ENCODE measurements at places on chromosomes 12 and 14.

- DNase-seq: no peak
Observed at GRCh38 chr14:70563869-70564268, 29.1 kb upstream of the ADAM20 start.

DNA sequence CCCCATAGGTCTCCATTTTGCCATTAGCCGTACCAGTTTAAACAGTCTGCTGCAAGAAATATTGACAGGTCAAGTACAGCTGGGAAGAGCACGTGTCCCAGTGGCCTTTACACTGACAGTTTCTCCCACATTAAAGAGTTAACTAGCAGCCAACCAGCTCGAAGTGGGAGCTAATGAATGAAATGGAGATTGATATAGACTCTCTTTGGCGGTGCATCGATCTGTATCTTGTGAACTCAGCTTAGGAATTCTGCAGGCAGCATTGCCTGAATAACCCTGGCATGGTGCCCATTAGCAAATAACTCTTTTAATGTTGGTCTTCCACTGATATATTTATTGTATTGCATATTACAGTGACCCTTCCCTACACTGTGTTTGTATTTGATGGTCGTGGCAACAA lies 319.4 kb downstream of the EGLN3 start:
- no peak for DNase-seq

DNA sequence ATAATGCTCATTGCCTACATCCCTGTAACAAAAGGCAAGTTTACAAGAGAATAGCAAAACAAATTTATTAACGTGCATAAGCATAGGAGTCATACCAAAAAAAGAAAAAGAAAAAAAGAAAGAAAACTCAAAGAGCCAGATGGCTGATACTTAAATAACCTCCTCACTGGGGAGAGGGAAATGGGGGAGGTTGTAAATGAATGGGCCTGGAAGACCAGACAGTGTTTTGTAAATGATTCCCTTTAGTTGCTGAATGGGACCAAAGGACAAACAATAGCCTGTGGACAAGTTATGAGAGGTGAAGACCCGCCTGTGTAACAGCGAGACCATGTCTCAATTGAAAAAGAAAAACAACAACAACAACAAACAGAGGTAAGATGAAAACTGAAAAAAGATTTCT lies 35.3 kb downstream of the CAPS2 start:
- no peak for DNase-seq

GRCh38 chr14:105324871-105325270 lies 10.3 kb downstream of the PACS2 start:
- DNase-seq: no peak

GRCh38 chr12:57615637-57616036 lies 4.4 kb downstream of the ARHGEF25 start:
- no peak for DNase-seq

DNA sequence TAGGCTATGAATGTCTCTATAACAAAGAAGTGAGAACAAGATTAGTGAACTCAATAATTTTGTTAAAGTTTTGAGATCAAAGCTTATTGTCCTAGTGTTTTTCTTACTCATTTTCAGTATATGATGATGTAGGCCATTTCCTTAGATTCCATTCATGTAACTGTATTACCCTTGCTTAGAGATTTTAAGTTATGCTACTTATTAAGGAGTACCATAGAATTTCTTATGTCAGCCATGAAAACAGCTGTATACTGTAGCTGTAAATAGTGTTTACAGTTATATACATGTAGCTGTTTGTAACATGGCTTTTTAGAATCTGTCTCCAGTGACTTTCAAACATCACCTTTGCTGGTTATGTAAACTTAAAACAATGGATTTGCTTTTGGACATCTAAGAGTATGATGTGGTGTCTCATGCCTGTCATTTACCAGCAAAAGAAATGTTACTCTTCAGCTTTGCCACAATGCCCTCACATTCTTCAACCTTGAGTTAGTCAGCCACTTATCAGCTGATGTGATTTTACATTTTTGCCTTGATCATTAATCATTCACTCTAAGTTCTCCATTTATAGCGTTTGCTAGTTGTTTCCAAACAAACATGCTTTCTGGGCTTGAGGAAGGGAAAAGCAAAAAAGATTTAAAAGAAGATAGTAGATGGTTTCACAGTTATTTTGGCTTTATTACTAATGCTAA lies 55.5 kb downstream of the SLC16A7 start:
- no peak for DNase-seq

DNA sequence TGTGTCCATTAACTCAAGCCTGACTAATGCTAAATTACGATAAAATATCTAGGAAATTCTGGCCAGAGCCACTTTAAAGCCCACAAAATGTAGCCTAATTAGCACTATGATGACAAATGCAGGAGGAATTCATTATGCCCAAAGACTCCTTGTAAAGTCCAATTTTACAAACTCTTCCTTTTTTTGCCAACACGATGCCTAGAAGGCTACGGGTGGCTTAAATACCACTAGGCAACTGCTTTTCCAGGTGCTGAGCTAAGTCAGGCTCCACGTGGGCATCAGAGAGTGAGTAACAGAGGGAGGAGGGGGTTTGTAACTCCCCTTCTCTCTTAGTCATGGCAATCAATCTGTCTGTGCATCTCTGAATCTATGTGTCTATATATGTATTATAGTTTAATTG lies 172.4 kb upstream of the NTF3 start:
- no peak for DNase-seq

DNA sequence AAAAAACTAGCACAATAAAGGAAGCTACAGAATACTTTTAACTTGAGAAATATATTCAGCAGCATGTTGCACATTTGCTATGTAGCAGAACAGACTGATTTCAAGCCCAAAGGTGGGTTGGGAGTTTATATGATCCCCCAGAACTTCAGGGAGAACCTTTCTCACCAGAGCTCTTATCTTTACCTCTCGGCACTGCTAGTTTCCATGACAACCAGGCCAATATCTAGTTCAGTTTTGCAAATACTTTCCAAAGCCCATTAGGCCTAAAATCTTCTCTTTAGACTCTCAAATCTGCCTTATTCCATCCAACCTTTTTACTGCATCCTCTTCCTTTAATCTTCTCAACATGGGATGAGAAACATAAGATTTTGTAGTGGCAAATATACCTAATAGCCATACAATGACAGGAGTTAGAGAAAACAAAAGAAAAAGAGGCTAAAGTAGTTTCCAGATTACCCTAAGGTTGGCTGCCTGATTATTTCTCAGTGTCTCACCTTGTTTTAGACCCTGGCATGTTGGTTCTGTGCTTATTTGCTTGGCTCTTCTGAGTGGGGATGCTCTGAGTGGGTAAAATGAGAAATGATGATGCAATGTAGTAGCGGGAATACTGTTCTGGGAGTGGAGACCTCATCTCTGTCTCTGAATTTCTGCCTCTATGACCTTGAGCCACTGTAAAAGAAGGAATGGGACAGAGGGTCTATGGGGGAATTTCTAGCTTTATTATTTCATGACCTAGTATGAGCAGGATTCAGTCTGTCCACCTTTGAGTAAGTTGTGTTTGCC lies 427.6 kb upstream of the STXBP6 start:
- DNase-seq: no peak

DNA sequence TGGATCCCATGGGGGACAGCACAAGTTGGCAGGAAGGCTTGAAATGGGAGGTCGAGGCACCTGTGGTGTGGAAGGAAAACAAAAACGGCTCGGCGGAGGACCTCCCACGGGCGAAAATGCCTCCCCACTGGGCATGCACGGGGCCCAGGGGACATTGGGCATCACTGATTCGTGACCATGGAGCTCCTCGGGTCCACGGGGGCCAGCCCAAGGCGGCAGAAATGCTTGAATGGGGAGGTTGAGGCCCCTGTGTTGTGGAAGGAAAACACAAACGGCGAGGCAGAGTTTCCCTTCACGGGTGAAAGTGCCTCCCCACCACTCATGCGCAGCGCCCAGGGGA lies 376.0 kb downstream of the ALG10 start:
- no peak for DNase-seq

- DNase-seq: no peak
Observed at GRCh38 chr12:7039403-7039802, 21.1 kb upstream of the C1S start.

DNA sequence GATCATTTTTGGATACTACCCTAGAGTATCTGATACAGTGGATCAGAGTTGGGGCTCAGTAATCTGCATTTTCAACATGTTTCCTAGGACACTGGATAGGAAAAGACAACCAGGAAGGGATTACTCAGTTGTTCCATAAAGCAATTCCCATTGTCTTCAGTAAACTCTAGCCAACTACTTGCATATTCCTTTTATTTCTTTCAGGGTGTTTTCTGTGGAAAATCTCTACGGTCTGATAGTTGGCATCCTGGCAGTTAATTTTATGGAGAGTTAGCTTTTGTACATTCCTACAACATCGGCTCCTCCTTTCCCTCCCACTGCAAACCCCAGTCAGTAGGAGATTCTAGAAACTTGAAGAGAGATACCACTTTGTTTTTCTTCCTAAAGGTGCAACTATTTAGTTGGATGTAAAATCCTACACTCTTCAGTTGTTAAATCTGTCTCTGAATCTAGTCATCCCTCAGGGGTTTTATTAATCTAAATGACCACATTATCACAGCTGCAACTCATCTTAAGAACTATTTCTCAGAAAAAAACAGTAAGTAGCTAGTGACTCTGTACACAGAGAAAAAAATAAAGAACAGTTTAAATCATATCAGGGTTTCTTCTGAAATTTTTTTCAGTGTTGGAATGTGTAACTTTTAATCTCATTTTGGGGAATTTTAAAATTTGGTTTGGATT lies 103.9 kb downstream of the PDE3A start:
- DNase-seq: no peak

DNA sequence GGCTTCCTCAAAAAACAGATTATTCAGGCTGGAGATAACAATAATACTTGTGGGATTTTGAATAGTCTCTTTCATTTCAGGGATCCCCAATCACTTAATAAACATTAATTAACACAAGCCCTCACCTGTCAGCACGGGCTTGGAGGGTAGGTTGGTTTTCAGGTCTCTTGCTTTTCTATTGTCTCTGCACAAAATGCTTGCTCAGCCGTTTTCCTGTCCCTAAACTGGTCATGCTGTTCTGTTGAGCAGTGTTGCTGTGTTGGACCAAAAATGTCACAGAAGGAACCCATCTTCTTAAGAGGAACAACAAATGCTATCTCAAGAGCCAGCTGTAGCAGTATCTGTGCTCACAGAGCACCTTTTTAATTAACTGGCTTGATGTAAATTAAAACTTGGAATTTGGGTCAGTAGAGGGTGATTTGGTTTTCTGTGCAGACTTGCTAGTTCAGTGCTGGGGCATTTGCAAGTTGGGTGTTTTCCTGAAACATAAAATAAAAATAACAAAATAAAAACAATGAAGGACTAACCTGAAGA lies 231.8 kb upstream of the CRY1 start:
- DNase-seq: no peak

DNA sequence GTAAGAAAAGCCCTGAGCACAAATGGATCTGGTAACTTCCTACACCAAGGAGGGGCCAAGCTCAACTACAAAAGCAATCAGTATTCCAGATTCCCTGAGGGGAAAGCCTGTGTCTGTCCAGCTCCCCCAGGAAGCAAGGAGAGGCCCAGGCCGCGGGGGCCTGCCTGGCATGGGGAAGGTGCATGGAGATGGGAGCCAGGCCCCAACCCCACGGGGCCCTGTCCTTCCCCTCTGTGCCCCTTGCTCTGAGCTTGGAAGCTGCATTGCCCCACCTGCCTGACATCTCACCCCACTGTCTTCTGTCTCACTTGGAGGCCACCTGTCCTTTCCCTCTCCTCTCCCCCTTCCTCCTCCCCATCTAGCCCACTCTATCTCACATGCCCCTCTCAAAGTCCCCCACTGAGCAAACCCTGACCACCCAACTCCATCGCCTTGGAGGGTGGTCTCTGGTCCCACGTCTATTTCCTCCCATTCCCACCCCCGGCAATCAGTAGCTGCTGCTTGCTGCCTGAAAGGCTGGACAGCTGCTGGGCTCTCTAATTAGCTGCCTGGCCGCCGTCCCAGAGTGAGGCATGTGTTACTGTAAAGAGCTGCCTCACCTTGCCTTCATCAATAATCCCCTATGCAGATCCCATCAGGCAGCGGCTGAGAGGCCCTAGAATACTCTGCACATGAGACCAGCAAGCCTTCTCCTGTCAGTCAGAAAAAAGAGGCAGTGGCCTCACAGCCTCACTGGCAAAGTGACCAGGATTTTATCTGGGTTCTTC lies 3.4 kb upstream of the TMEM229B start:
- no peak for DNase-seq

GRCh38 chr12:99809909-99810308 lies 162.4 kb downstream of the GARIN6 start:
- DNase-seq: no peak

- no peak for DNase-seq
Observed at GRCh38 chr12:89072294-89073026, 279.8 kb downstream of the DUSP6 start.

- no peak for DNase-seq
Observed at GRCh38 chr12:94879542-94879941, 124.0 kb downstream of the NDUFA12 start.

DNA sequence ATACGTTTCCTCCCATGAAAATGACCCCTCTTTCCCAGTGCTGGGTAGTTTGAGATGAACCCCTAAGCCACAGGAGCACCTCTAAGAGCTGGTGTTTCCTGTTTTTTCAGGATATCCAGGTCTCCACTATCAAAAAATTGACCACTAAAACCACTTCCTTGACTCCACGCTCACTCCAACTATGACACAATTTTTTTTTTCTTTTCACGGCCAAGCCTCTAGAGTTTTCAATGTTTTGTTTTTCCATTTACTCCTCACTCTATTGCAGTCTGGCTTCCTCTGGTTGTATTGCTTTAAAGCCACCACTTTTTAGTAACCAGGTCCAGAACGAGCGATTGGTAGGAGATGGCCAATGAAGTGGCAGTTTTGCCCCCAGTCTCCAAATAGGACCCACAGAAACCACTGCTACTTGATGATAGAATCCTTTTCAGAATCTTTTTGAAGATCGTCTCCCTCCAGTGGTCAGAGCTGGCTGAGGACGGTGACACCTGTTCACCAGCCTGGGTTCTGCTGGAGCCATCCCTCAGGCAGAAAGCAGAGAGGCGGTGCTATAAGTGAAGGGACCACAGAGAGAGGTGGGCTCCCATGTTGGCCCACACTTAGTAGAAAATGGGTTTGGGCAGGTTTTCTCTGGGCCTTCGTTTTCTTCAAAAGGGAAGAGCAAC lies 454.4 kb downstream of the VRK1 start:
- DNase-seq: no peak

GRCh38 chr12:125470838-125471783 lies 405.9 kb downstream of the AACS start:
- no peak for DNase-seq

Measured in germinal center (tissue), 1 donor.